ENCODE measurements at places on chromosomes 2 and 18.

DNA sequence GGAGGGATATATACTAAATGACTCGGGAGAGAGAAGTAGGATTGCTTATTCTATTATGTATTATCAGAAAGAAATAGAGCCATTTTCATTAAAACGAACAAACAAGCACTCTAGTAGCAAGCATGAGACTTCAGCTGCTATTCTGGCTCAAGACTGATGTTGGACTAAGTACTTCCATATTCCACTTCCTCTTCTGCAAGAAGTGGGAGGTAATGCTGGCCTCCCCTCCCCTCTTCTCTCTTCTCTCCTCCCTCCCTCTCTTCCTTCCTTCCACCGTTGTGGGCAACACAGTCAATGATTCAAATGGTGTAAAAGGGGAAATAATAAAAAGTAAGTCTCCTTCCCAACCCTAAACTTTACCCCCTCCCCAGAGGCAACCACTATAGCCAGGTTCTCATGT, 62.6 kb downstream of the EMX1 start:
- DNase-seq, result peak; percentile 33

GRCh38 chr18:49169037-49169521, 218.3 kb upstream of the SMAD7 start:
- DNase-seq, result no peak

GRCh38 chr2:42246562-42246961, 77.4 kb downstream of the EML4 start:
- DNase-seq, result no peak

GRCh38 chr2:232120911-232121310, 159.4 kb downstream of the DIS3L2 start:
- DNase-seq, result no peak

DNA sequence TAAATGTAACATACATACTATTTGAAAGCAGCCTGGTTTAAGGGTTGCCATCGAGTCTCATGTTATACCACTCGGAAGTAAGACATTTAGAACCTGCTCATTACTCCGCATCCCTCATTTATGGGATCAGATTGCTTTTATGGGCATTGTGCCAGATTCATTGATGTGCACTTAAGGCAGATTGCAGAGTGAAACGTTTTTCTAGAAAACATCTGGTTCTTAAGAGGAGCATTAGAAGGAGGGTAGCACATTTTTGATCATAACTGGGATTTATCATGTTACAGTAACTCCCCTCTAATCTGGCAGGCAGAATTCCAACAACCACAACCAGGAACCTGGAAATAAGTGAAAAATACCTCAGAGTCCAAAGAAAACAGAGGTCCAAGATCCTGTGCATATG, 74.2 kb upstream of the GALNT3 start:
- DNase-seq, result no peak
